ENCODE measurements at places on chromosomes 16 and 17. TPM values are rescaled to one million over a fixed set of nuclear protein-coding genes. Genes with fewer than 3 reads are reported as not detected.

DNA sequence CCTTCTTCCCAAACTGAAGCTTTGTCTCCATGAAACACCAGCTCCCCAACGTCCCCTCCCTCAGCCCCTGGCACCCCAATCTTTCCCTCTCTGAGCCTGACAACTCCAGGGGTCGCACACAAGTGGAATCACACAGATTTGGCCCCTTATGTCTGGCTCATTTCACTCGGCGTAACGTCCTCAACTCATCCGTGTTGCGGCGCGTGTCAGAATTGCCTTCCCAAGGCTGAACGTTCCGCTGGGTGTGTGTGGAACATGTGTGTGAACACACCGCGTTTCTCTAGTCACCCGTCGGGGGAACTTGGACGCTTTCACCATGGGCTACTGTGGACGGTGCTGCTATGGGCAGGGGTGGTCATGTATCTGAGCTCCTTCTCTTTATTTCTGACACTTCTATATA, 45.0 kb downstream of the TBC1D16 start:
- no peaks in the 10 kb centered on the region for H3K36me3 ChIP-seq
- peak overlapping the region; percentile 61 for H3K27ac ChIP-seq
- peaks cover 22% of the 10 kb centered on the region for H3K4me1 ChIP-seq
- H3K27me3 ChIP-seq = no peaks in the 10 kb centered on the region

The ADPRM gene
- 80.2 TPM for total RNA-seq

The FGF11 gene
- total RNA-seq = 2.4 TPM

The EPN2 gene
- total RNA-seq = 6.5 TPM

The KRT40 gene
- total RNA-seq = not detected

GRCh38 chr16:66309-67182, 5.9 kb downstream of the RHBDF1 start:
- no peak overlapping the region for H3K4me3 ChIP-seq
- DNase-seq = no peak
- no peak overlapping the region for H3K27ac ChIP-seq
- H3K4me1 ChIP-seq = peaks cover 5% of the 10 kb centered on the region
- peaks cover 11% of the 10 kb centered on the region for H3K27me3 ChIP-seq
- H3K36me3 ChIP-seq = no peaks in the 10 kb centered on the region

The CTRB2 gene
- total RNA-seq = not detected

DNA sequence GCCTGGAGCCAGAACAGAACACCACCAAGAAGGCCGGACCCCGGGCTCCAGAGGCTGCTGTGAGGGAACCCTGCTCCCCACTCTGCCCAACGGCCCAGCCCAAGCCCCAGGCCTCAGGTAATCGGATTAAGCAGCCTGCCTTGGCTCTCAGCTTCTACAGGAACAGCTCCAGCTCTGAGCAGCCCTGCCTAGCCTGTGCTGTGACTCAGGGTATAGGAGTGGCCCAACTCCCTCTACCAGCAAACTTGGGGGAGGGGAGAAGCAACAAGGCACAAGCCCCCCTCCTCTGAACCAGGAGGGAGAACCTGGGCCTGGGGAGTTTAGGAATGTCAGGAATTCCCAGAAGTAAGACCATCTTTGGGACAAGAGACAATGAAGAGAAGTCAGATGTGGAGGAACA, 849 bp upstream of the SOX15 start:
- peaks cover 2% of the 10 kb centered on the region for H3K4me1 ChIP-seq
- no peaks in the 10 kb centered on the region for H3K27me3 ChIP-seq
- H3K27ac ChIP-seq = no peak overlapping the region
- DNase-seq = no peak

The EFNB3 gene
- total RNA-seq = not detected

DNA sequence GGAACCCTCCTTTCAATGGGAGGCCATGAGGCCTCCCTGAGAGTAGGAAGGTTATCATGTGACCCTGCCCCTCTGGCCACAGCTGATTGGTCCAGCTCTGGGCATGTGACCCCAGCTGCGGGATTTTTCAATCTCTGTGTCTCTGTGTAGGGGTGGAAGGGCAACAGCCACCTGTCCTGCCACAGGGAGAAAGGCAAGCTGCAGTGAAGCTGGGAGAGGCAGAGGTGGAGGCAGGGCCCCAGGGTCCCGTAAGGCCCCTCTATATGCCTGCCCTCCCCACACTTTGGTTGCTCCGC, 10.9 kb downstream of the DNAAF8 start:
- peaks cover 30% of the 10 kb centered on the region for H3K4me1 ChIP-seq
- H3K4me3 ChIP-seq = no peak overlapping the region
- H3K36me3 ChIP-seq = peaks cover 2% of the 10 kb centered on the region
- H3K27ac ChIP-seq = no peak overlapping the region
- H3K27me3 ChIP-seq = no peaks in the 10 kb centered on the region
- DNase-seq = no peak

DNA sequence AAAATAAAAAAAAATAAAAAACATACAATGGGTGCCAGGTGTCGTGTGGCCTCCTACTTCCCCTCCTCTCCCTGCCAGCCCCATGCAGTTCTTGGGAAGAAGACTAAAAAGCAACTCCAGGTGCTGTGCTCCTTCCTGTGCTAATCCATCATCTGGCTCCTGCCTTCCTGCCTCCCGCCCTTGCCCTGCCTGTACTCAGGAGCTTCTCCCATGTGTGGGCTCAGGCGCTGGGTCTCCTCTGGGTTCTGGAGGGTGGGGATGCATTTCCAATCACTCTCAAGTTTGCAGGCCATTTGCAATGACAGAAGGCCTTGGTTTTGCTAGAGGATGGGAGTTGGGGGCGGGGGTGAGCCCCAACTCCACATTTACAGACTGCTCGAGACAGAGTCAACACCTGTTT, 122.9 kb downstream of the SDK2 start:
- H3K36me3 ChIP-seq = no peaks in the 10 kb centered on the region
- no peak overlapping the region for H3K4me3 ChIP-seq
- peak overlapping the region; percentile 53 for H3K27ac ChIP-seq
- no peaks in the 10 kb centered on the region for H3K27me3 ChIP-seq
- DNase-seq = no peak

DNA sequence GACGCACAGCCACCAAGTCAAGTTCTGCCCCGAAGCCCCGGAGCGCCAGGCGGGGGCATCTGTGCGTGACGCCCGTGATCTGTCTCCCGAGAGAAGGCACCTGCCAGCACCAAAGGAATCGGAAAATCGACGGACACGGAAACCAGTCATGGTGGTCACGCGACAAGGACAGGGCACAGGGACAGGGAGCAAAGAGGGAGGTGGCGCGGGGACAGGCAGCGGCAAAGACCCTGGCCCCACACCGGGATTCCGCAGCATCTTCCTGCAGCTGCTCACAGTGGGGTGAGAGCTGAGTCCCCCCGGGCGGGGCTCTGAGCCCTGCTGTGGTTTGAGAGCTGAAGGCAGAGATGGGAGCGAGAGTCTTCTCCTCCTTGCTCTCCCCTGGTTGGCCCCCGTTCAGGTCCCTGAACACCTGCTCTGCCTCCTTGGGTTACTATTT, 56.4 kb downstream of the ABR start:
- H3K4me3 ChIP-seq = no peak overlapping the region
- DNase-seq = no peak
- no peak overlapping the region for H3K27ac ChIP-seq
- H3K27me3 ChIP-seq = no peaks in the 10 kb centered on the region
- H3K36me3 ChIP-seq = no peaks in the 10 kb centered on the region
- H3K4me1 ChIP-seq = peaks cover 4% of the 10 kb centered on the region

GRCh38 chr17:37373530-37374159, 2.1 kb upstream of the C17orf78 start:
- no peaks in the 10 kb centered on the region for H3K27me3 ChIP-seq
- DNase-seq = peak; percentile 60
- H3K27ac ChIP-seq = peak overlapping the region; percentile 33
- no peak overlapping the region for H3K4me3 ChIP-seq
- H3K36me3 ChIP-seq = no peaks in the 10 kb centered on the region

The TBC1D28 gene
- not detected for total RNA-seq

The NHLRC4 gene
- 5.3 TPM for total RNA-seq

DNA sequence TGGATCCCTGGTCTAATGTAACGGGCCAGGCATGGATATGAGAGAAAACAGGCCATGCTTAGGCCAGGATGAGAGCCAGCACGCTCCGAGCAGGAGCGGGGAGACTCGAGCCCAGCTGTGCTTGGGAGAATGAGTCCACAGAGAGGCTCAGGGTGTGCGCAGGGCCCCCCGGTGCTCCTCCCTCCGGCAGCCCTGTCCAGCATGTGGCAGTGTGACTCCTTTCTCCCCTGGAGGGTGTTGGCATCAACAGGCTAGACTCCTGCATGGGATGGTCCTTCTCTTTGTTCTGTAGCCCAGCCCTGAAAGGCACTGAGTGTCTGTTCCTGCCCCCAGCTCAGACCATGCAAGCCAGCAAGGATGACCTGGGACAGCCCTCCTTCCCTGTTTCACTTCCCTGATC, 23.4 kb downstream of the PGS1 start:
- H3K27ac ChIP-seq = no peak overlapping the region
- H3K4me3 ChIP-seq = no peak overlapping the region
- H3K4me1 ChIP-seq = peaks cover 2% of the 10 kb centered on the region

GRCh38 chr16:57700781-57701551, 6.4 kb downstream of the DRC7 start:
- DNase-seq = no peak
- no peaks in the 10 kb centered on the region for H3K36me3 ChIP-seq
- no peak overlapping the region for H3K27ac ChIP-seq
- no peaks in the 10 kb centered on the region for H3K27me3 ChIP-seq
- H3K4me3 ChIP-seq = no peak overlapping the region

The NAGLU gene
- total RNA-seq = 26.4 TPM

The CCL1 gene
- total RNA-seq = not detected

- no peaks in the 10 kb centered on the region for H3K4me1 ChIP-seq
- DNase-seq = no peak
- H3K27me3 ChIP-seq = peaks cover 6% of the 10 kb centered on the region
- H3K27ac ChIP-seq = no peak overlapping the region
- H3K36me3 ChIP-seq = no peaks in the 10 kb centered on the region
Observed at GRCh38 chr17:29048440-29049368, 5.8 kb downstream of the PIPOX start.

DNA sequence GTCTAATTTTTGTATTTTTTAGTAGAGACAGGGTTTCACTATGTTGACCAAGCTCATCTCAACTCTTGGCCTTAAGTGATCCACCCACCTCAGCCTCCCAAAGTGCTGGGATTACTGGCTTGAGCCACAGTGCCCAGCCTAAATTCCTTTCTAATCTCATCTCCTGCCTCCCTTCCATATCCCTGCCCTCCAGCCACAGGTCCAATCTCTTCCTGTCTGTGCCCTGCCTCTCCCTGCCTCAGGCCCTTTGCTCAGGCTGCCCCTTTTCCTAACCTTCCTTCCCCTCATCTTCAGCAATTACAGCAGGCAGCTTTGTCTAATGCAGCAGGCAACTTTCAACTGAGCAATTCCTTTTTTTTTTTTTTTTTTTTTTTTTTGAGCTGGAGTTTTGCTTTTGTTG, 46.8 kb downstream of the CFAP20 start:
- no peak overlapping the region for H3K4me3 ChIP-seq
- no peaks in the 10 kb centered on the region for H3K36me3 ChIP-seq
- DNase-seq = no peak
- no peaks in the 10 kb centered on the region for H3K27me3 ChIP-seq

GRCh38 chr16:55385359-55385758, 61.4 kb downstream of the IRX6 start:
- no peak for DNase-seq
- H3K4me3 ChIP-seq = no peak overlapping the region
- H3K27me3 ChIP-seq = peaks cover 29% of the 10 kb centered on the region

The KRT24 gene
- not detected for total RNA-seq

- H3K36me3 ChIP-seq = peaks cover 1% of the 10 kb centered on the region
- DNase-seq = no peak
- peak overlapping the region; percentile 98 for H3K27ac ChIP-seq
- H3K4me1 ChIP-seq = peaks cover 88% of the 10 kb centered on the region
- H3K4me3 ChIP-seq = peak overlapping the region; percentile 66
Observed at GRCh38 chr16:27239026-27239425, 29.5 kb downstream of the NSMCE1 start.

GRCh38 chr17:66786107-66786506, 48.8 kb upstream of the CACNG5 start:
- peaks cover 11% of the 10 kb centered on the region for H3K4me1 ChIP-seq
- no peak overlapping the region for H3K27ac ChIP-seq
- no peak overlapping the region for H3K4me3 ChIP-seq
- DNase-seq = no peak
- no peaks in the 10 kb centered on the region for H3K27me3 ChIP-seq

- no peak overlapping the region for H3K4me3 ChIP-seq
- DNase-seq = no peak
- H3K4me1 ChIP-seq = no peaks in the 10 kb centered on the region
- H3K27me3 ChIP-seq = peaks cover 6% of the 10 kb centered on the region
Observed at GRCh38 chr17:58870747-58871146, 115.1 kb downstream of the PPM1E start.

- peaks cover 18% of the 10 kb centered on the region for H3K4me1 ChIP-seq
- no peaks in the 10 kb centered on the region for H3K27me3 ChIP-seq
- DNase-seq = no peak
- H3K36me3 ChIP-seq = no peaks in the 10 kb centered on the region
Observed at GRCh38 chr17:67613961-67614360, 103.8 kb upstream of the NOL11 start.

GRCh38 chr17:47264166-47264565, 10.5 kb downstream of the ITGB3 start:
- H3K4me3 ChIP-seq = no peak overlapping the region
- H3K27ac ChIP-seq = no peak overlapping the region
- no peak for DNase-seq
- H3K27me3 ChIP-seq = peaks cover 14% of the 10 kb centered on the region

The SKAP1 gene
- total RNA-seq = 73.0 TPM

DNA sequence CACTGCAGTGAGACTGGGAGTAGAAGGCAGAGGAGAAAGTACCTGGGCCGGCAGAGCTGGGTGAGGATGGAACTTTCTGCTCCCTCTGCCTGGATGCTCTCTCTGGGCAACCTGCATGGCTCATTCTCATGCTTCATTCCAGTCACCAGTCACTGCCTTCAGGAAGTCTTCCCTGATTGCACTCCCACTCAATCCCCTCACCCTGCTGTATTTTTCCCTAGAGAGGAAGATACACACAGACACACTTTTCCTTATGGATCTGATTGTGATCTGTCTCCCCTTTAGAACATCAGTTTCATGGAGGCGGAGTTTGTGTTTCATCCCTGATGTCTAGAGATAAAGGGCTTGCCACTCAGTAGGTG, 44.9 kb downstream of the MEAK7 start:
- H3K27ac ChIP-seq = no peak overlapping the region
- DNase-seq = no peak
- H3K4me1 ChIP-seq = peaks cover 7% of the 10 kb centered on the region
- no peaks in the 10 kb centered on the region for H3K36me3 ChIP-seq

GRCh38 chr17:79224903-79225302, 150.3 kb downstream of the ENGASE start:
- no peak overlapping the region for H3K4me3 ChIP-seq
- no peak for DNase-seq
- H3K27me3 ChIP-seq = peaks cover 14% of the 10 kb centered on the region

DNA sequence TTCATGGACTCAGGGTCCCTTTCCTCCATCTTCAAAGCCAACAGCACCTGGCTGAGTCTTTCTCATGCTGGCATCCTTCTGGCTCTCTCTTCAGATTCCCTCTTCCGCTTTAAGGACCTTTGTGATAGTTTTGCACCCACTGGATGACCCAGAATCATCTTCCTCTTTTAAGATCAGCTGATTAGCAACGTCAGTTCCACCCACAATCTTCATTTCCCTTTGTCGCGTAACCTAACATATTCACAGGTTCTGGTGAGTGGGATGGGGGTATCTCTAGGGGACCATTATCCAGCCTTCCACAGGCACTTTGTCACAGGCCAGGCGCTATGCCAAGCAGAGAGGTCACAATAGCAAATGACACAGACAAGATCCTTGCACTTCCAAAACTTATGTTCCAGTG, 593.8 kb downstream of the MAF start:
- no peak for DNase-seq
- no peak overlapping the region for H3K27ac ChIP-seq
- H3K4me1 ChIP-seq = no peaks in the 10 kb centered on the region
- H3K36me3 ChIP-seq = no peaks in the 10 kb centered on the region

All from naive thymus-derived CD8-positive, alpha-beta T cell (primary cell).